ENCODE measurements at places on chromosomes 3 and 15.

DNA sequence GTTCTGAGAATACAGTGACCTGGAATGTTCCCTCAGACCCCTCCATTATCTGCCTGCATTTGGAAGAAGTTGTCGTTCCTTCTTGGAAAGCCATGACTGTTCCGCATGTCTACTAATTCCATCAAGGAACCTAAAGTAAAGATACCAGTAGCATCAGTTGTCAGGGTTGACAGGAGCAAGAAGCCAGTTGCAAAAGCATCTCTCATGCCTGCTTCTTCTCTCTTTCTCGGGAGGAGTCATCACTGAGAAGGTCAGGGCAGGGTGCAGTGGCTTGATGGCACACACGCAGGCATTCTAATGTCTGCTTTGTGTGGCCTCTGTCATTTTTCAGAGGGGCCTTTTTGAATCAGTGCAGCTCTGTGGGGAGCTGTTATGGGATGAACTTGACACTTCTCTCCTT lies 276.6 kb upstream of the TPM1 start:
- no peak for DNase-seq

GRCh38 chr3:122676759-122677158 lies 3.9 kb upstream of the PARP14 start:
- no peak for DNase-seq

GRCh38 chr3:117919621-117920020 lies 1115.0 kb downstream of the IGSF11 start:
- DNase-seq, result no peak

- DNase-seq, result no peak
These were observed 37.0 kb downstream of the GRIP2 start for GRCh38 chr3:14503033-14503705.

- no peak for DNase-seq
These were observed 86.5 kb upstream of the PRR23E start for GRCh38 chr3:127106456-127106855.

DNA sequence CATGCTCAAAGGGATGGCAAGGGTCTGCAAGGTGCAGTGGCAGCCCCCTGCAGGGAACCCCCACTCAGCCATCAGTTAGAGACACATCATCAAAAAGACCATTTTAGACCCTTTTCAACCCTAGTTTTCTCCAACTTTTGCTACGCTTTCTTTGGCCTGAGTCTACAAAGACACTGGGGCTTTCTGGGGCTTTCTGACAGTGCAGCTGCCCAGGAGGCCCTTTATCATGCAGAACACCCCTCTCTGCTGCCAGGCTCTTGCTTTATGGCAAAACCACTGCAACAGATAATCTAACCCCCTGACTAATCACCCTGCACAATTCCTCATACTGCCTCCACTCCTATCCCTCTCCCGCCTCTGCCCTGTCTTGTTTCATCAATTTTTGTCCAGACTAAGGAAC lies 2.4 kb downstream of the NMNAT3 start:
- DNase-seq, result no peak

Measured in activated T-cell treated with anti-CD3 and anti-CD28 coated beads, Interleukin-2, amount 50 U/mL, for 1 hour (primary cell).